ENCODE measurements at places on chromosomes 1 and 21.
A peak's percentile ranks its signal among the peaks of the same experiment; 100 is the strongest.

DNA sequence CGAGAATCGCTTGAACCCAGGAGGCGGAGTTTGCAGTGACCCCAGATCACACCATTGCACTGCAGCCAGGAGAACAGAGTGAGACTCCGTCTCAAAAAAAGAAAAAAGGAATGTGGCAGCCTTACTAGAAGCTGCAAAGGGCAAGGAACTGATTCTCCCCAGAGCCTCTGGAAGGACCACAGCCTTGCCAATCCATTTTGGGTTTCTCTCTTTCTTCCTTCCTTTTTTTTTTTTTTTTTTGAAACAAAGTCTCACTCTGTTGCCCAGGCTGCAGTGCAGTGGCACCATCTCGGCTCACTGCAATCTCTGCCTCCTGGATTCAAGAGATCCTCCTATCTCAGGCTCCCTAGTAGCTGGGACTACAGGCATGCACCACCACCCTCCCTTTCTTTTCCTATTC lies 9.9 kb upstream of the IFNGR2 start:
- no peak for DNase-seq

- no peak for DNase-seq
Observed at GRCh38 chr1:43976890-43977289, 2.1 kb upstream of the B4GALT2 start.

GRCh38 chr1:85581802-85582686 lies 1.5 kb downstream of the CCN1 start:
- no peak for DNase-seq

DNA sequence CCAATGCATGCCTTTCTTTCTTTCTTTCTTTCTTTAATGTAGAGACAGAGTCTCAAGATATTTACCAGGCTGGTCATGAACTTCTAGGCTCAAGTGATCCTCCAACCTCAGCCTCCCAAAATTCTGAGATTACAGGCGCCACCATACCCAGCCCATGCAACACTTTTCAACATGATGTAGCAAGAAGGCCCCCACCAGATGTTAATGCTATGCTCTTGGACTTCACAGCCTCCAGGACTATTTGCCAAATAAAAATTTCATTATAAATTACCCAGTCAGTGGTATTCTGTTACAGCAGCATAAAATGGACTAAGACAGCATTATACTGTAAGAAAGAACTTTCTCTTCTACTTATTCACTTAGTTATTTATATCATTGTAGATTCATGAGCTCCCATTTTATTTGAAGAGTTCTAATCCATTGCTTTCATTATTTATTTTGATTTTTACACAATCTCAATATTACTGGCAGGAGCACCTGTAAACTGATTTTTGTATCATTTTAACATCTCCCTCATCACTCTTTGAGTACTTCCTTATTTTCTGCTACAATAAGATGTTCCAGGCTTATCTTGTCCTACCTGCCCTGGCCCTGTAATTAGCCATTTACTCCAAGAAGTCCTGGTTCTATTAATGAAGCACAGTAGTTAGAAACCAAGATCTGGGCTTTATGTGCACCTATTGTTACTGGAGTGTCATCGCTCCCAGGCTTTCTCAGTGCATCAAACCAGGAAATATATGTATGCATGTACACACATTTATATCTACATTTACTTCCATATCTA lies 4.8 kb upstream of the RCSD1 start:
- no peak for DNase-seq

DNA sequence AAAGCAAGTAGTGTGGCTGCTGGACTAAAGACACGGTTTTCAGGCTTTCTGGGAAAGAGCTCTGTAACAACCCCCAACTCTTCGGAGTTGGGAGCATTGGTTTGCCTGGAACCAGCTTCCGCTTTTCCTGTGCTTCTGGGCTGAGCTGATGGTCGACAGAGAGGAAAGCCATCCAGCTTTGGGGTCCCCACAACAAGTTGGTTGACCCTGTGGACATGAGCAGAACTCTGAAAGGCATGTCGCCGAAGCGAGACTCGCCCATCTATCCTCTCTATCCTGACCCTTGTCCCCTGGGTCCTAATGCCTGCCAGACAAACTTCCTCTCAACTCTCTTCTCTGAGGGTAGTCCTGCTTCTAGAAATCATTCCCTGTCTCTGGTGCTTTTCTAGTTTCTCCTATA lies 31.9 kb upstream of the FCGR2A start:
- DNase-seq: peak; percentile 31

DNA sequence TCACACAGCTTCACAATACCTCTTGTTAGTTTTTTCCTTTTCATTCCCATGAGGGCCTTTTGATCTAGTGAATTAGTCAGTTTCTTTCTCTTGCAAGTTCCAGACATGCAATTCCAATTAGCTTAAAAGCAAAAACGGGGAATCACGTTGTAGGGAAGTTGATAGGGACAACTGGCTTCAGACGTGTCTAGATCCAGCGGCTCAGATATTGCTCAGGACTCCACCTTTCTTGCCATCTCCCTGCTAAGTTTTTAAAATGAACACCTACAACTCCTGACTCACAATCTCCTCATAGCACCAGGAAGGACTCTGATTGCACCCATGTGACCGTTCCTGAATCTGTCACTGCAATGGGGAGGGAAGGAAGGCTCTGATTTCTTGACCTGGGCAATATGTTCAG lies 63.8 kb upstream of the ARHGAP29 start:
- no peak for DNase-seq

All from GDM1 (cell line).